Activated naive CD4-positive, alpha-beta T cell treated with anti-CD3 and anti-CD28 coated beads, Interleukin-2, amount 10 ng/mL, durations not matched to agents 5 hours and 36 hours (primary cell): ENCODE measurements at places on chromosomes 7 and 10. TPM values are rescaled to one million over a fixed set of nuclear protein-coding genes. Genes with fewer than 3 reads are reported as not detected.

The GHRHR gene
- total RNA-seq = not detected

The RTKN2 gene
- total RNA-seq = 8.2 TPM

The BLOC1S2 gene
- total RNA-seq = 41.2 TPM

The HTR5A gene
- not detected for total RNA-seq

The ZNF25 gene
- total RNA-seq = 5.0 TPM

The ADAMTS14 gene
- not detected for total RNA-seq

The RGR gene
- total RNA-seq = not detected

The LBX1 gene
- total RNA-seq = not detected

The EPHA1 gene
- 13.4 TPM for total RNA-seq

The C7orf57 gene
- total RNA-seq = not detected

The DUSP5 gene
- total RNA-seq = 53.7 TPM

The BTBD16 gene
- total RNA-seq = not detected

The DYDC2 gene
- total RNA-seq = not detected

The MSMB gene
- not detected for total RNA-seq

The HYAL4 gene
- not detected for total RNA-seq

The NPY4R2 gene
- not detected for total RNA-seq

The SPDYE16 gene
- 0.36 TPM for total RNA-seq

The EFCAB10 gene
- not detected for total RNA-seq

The PRF1 gene
- 57.4 TPM for total RNA-seq

The CTBP2 gene
- 0.38 TPM for total RNA-seq

The SLC29A4 gene
- 0.51 TPM for total RNA-seq

The ANXA8 gene
- total RNA-seq = not detected

The EVX1 gene
- not detected for total RNA-seq

The STAM gene
- 21.2 TPM for total RNA-seq

The AFAP1L2 gene
- total RNA-seq = 1.5 TPM

The PNLIPRP2 gene
- total RNA-seq = not detected

The FXYD4 gene
- total RNA-seq = not detected

The PLXDC2 gene
- not detected for total RNA-seq

The ANKMY2 gene
- total RNA-seq = 9.6 TPM

The LRGUK gene
- 0.19 TPM for total RNA-seq

The DRGX gene
- total RNA-seq = not detected

The CPN1 gene
- not detected for total RNA-seq

The CACNA2D1 gene
- total RNA-seq = not detected

The WNT8B gene
- 0.24 TPM for total RNA-seq

The DPY19L1 gene
- total RNA-seq = 18.1 TPM

The HIP1 gene
- 1.4 TPM for total RNA-seq

The THSD7A gene
- not detected for total RNA-seq

The AKR1C4 gene
- total RNA-seq = not detected

The GPR158 gene
- not detected for total RNA-seq

The CALY gene
- not detected for total RNA-seq

The TMEM176B gene
- not detected for total RNA-seq

The MOGAT3 gene
- total RNA-seq = 0.18 TPM

The PRPS1L1 gene
- not detected for total RNA-seq

The SFTPD gene
- total RNA-seq = not detected

The TAC1 gene
- total RNA-seq = not detected

The ANKRD61 gene
- total RNA-seq = not detected

The TDRD1 gene
- total RNA-seq = 0.55 TPM

The CPA4 gene
- not detected for total RNA-seq

The CHCHD1 gene
- total RNA-seq = 26.4 TPM

The EIF3A gene
- total RNA-seq = 125 TPM

The RET gene
- total RNA-seq = 0.22 TPM

The PAX2 gene
- not detected for total RNA-seq

The CTTNBP2 gene
- total RNA-seq = not detected
